Activated CD8-positive, alpha-beta T cell treated with anti-CD3 and anti-CD28 coated beads, Interleukin-2, amount 10 ng/mL, durations not matched to agents 7 days and 5 days (primary cell): ENCODE measurements at places on chromosomes 16 and 17.

DNA sequence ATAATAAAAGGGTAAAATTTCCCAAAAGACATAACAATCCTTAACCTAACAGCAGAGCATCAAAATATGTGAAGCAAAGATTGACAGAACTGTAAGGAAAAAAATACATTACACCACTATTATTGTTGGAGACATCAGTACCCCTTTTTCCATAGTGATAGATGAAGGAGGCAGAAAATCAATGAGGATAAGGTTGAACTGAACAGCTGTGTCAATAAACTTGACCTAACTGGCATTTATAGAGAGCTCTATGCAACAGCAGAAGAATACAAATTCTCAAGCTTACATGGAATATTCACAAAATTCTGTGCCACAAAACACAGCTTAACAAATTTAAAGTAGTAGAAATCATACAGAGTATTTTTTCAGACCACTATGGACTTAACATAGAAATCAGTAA, 195.0 kb upstream of the ELAC2 start:
- no peak overlapping the region for H3K4me3 ChIP-seq
- H3K4me1 ChIP-seq: no peaks in the 10 kb centered on the region
- no peaks in the 10 kb centered on the region for H3K36me3 ChIP-seq
- no peak overlapping the region for H3K27ac ChIP-seq
- DNase-seq: no peak
- H3K27me3 ChIP-seq: no peaks in the 10 kb centered on the region

GRCh38 chr17:4537451-4538235, 17.5 kb downstream of the MYBBP1A start:
- peaks cover 14% of the 10 kb centered on the region for H3K4me1 ChIP-seq
- peaks cover 13% of the 10 kb centered on the region for H3K36me3 ChIP-seq
- no peaks in the 10 kb centered on the region for H3K27me3 ChIP-seq
- no peak for DNase-seq
- no peak overlapping the region for H3K4me3 ChIP-seq
- H3K27ac ChIP-seq: no peak overlapping the region

DNA sequence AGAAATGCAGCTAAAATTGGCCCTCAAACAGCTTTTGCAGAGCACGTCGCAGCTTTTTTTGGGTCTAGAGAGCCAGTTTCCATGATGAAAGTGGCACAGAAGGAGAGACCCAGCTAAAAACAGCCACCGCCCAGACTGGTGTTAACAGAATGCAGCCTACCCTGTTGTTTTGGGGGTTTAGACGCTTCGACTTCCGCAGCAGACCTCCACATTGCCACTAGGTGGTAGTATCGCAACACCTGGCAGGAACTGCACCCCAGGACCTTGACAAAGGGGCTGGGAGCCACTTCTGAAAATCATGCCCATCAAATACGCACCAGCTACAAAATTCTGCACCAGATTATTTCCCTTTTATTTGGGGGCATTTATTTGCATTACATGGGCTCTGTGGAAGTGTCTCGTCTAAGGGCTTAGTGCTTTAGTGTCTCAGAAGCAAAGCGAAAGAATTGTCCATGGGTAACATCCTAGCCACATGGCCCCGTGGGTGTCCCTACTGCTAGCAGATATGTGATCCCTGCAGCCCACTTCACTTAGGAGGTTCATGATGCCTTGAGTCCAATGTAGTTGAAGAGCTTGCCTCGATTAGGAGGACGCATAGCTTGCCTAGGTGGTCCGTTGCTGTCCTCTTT, 167.1 kb downstream of the HAPSTR1 start:
- peaks cover 4% of the 10 kb centered on the region for H3K27me3 ChIP-seq
- no peak overlapping the region for H3K4me3 ChIP-seq
- H3K27ac ChIP-seq: no peak overlapping the region
- DNase-seq: peak; percentile 55
- H3K36me3 ChIP-seq: no peaks in the 10 kb centered on the region

DNA sequence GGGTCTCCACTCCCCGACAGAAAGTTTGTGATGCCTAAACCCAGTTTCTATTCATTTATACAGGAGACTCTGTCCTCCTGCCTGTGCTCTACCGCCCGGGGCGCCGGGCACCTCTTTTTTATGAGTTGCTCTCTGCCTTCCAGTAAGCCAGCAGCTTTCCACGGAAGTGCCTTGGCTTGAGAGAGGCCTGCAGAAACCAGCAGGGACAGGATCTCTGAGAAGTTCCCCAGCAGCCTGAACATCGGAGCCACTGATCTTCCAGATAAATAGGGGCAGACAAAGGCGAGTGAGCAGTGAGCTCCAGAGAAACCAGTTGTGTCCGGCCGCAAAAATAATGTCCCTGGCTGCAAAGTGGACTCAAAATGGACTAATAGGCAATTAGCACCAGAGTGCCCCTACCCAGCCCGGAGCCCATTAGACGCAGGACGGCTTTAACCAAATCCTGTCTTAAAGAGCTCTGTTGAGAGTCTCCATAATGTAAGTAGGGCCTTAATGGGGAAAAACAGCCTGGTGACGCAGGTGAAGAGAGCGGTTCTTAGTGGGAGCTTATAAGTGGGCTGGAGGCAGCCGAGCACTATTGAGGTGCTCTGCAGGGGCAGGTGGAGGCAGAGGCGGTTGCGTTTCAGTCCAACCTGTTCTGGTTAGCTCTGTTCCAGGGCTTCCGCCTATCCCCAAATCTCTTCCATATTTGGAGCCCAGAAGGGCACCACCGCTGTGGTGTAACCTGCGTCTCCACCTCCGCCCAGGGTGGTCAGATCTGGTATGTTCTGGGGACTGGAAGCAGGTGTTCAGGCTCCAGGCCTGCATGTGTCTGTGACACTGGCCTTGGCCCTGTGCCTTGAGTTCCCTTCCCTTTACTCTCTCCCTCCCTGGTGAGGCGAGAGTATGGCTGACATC, 74.1 kb downstream of the NT5M start:
- H3K36me3 ChIP-seq: no peaks in the 10 kb centered on the region
- no peak for DNase-seq
- no peak overlapping the region for H3K27ac ChIP-seq
- H3K27me3 ChIP-seq: peaks cover 16% of the 10 kb centered on the region

GRCh38 chr17:38443356-38444031, 15.2 kb downstream of the ARHGAP23 start:
- DNase-seq: no peak
- H3K4me1 ChIP-seq: peaks cover 4% of the 10 kb centered on the region
- no peaks in the 10 kb centered on the region for H3K36me3 ChIP-seq
- H3K27ac ChIP-seq: no peak overlapping the region
